Activated T-cell treated with anti-CD3 and anti-CD28 coated beads, Interleukin-2, amount 50 U/mL, for 72 hours (primary cell): ENCODE measurements at places on chromosomes 11 and 22.

- DNase-seq: no peak
Observed at GRCh38 chr22:44109416-44109815, 71.3 kb upstream of the PARVG start.

DNA sequence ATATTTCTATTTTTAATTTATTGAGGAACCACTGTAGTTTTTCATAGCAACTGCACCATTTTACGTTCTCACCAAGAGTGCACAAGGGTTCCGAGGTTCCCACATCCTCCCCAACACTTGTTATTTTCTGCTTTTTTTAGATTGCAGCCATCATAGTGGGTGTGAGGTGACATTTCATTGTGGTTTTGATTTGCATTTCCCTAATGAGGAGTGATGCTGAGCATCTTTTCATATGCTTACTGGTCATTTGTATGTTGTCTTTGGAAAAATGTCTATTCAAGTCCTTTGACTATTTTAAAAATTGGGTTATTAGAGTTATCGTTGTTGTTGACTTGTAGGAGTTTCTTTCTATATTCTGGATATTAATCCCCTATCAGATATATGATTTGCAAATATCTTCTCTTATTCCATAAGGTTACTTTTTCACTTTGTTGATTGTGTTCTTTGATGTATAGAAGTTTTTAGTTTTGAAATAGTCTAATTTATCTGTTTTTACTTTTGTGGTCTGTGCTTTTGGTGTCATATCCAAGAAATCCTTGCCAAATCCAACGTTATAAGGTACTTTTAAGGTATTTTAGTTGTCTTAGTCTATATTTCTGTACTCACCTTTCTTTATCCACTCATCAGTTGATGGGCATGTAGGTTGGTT lies 9.0 kb downstream of the NEAT1 start:
- DNase-seq: no peak

DNA sequence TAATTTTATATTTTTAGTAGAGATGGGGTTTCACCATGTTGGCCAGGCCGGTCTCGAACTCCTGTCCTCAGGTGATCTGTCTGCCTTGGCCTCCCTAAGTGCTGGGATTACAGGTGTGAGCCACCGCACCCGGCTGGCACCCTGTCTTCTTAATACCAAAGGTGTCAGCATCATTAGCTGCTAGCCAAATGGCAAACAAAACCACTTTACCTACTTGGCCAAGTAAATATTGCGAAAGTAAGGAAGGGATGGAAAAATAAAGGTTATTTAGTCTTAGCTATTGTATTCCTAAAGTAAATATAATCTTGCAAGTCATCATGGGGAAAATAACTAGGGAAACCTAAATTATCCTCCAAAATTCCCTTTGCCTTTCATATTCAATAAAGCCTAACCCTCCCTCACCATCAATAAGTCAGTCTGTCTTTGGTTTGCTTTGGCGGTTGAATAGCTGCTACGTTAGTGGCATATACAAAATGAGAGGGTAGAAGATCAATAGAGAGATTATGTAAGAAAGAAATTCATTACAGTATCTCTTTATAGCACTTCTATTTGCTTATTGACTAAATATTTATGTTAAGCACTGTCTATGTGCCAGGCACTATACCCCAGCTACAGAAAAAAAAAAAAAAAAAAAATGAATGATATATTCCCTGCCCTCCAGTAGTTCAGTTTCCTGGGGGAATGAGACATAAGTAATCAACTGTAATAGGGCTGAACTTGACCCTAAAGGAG lies 40.2 kb upstream of the CFAP300 start:
- no peak for DNase-seq

GRCh38 chr11:83172551-83172950 lies 15.6 kb downstream of the PCF11 start:
- no peak for DNase-seq

- peak; percentile 96 for DNase-seq
Observed at GRCh38 chr11:819943-820649, 1.4 kb downstream of the PNPLA2 start.

- DNase-seq: no peak
Observed at GRCh38 chr11:84819537-84819936, 807.6 kb downstream of the DLG2 start.

- DNase-seq: peak; percentile 11
Observed at GRCh38 chr11:62707277-62707861, at the start of the genes BSCL2 and GNG3. Gene BSCL2 (minus strand): TSS chr11:62707424. CDS start chr11:62707195, 229 bp downstream. Gene GNG3 (plus strand): TSS chr11:62707676. CDS start chr11:62708296, 620 bp downstream.

GRCh38 chr11:125020342-125020741 lies 42.8 kb upstream of the SLC37A2 start:
- DNase-seq: no peak

DNA sequence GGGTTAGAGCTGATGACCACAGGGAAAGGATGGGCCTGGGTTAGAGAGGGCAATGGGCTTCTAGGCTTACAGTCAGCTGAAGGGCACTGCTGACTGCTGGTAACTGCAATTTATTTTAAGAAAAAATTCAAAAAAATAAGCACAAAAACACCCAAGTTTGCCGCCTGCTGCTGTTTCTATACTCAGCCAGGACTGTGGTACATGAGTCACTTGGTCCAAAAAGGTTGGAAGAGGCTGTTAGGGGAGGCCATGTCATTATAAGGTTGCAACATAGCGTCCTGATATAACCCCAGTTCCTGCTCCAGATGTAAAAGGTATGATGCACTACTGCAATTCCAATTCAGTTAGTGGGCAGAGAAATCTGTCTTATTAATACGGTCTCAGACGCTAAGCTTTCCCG lies 98.9 kb downstream of the ETS1 start:
- DNase-seq: peak; percentile 50

DNA sequence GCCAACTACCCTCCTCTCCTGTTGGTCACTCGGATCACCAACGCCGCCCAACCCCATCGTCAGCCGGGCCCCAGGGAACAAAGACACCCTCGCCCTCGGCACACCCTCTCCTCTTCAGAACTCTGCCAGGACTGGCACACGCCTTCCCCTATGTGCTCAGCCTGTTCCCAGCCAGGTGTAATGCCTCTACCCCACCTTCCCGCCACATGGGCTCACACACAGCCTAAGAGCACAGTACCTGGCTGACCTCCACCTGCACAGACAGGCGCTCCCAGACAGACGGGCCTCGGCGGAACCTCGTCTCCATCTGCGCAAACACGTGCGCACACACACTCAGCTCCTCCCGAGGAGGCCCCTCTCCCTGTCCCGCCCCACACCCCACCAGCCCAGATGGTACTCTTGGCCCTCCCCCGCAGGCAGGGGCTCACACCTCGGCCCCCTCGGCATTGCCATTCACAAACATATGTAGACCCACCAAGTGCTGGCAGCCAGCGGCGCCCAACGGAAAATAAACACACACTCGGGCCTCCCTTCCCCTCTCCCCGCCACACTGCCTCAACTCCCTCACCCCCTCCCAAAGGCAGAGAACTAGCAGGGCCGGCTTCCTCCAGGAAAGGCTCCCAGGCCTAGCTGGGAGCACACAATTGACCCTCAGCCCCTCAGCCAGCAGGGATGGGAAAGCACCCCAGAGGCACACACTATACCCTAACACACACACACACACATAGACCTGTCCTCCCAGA lies 8.5 kb downstream of the ELFN2 start:
- DNase-seq: no peak

GRCh38 chr11:7596975-7597391 lies 76.3 kb downstream of the CYB5R2 start:
- DNase-seq: no peak

DNA sequence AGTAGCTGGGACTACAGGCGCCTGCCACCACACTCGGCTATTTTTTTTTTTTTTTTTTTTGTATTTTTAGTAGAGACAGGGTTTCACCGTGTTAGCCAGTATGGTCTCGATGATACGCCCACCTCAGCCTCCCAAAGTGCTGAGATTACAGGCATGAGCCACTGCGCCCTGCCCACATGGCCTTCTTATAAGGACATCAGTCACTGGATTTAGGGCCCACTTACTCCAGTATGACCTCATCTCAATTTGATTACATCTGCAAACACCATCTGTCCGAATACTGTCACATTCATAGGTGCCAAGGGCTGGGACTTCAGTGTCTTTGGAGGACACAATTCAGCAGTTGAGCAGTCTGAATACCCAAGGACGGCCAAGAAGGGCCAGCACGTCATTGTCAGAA lies 8.2 kb upstream of the PRR5 start:
- no peak for DNase-seq

DNA sequence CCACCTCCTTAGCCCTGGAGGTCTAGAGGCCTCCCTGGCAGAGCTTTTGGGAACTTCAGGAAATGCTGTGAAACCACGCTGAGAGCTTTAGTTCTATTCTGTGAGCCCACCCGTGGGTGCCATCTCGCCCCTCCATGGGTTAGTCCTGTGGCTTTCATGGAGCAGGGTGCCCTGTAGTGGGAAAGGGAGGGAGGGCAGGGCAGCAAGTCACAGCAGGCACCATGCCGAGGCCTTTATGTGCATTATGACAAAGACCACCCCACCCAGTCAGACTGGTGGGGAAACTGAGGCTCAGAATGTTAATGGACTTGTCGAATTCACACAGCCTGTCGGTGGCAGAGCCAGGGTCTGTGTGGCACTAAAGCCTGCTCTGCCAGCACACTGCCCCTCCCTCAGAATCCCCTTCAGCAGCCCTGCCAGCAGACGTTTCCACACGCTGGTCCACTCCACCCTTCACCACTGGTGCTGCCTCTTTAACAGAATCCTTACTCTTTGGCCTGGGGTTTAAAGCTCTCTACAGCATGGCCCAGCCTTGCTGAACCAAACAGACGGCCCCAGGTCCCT lies 13.4 kb downstream of the TMPRSS13 start:
- DNase-seq: no peak

- DNase-seq: no peak
Observed at GRCh38 chr11:44029977-44030911, 17.5 kb upstream of the ACCSL start.

DNA sequence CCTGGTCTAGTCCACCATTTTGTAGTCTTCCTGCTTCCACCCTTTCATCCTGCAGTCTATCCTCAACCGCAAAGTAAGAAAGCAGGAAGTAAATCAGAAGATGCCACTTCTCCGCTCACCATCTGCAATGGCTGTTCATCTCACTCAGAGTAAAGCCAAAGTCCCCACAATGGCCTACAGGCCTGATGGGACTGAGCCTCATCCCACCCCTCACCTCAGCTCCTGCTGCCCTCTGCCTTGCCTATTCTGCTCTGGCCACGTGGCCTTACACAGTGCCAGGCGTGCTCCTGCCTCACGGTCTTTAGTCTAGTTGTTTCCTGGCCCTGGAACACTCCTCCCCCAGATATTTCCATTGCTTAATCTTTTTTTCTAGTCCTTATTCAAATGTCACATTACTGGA lies 95.5 kb downstream of the USP35 start:
- no peak for DNase-seq

- DNase-seq: no peak
Observed at GRCh38 chr11:44430140-44430539, 120.2 kb upstream of the ALX4 start.

GRCh38 chr22:45670981-45671782 lies 452 bp upstream of the ATXN10 start:
- no peak for DNase-seq
